ENCODE measurements at places on chromosomes 6 and 20.

DNA sequence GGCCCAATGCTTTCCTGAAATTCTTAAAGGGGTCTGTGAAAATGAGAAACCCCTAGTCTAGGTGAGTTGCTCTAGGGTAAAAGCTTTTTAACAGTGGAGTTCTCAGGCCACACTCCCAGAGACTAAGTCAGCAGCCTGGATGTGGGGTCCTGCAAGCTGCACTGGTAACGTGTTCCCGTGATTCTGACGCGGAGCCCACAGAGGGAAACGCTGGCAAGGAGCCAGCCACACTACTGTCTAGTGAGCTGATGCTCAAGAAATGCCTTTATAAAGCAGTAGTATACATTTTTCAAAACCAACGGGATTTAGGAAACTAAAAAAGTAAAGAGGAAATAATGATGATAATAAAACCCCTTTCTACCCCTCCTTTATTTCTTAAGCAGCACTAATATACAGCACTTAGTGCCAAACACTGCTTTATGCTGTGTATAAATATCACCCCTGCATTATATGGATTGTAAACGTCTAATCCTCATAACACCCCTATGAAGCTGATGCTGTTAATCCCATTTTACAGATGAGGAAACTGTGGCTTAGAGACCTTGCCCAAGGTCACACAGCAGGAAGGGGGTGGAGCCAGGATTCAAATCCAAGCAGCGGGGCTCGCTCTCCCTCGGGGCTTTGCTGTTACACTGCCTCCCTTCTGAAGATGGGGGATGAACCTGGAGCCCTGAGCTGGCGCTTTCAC is 25.0 kb downstream of the KCNK15 start:
- no peak for DNase-seq

DNA sequence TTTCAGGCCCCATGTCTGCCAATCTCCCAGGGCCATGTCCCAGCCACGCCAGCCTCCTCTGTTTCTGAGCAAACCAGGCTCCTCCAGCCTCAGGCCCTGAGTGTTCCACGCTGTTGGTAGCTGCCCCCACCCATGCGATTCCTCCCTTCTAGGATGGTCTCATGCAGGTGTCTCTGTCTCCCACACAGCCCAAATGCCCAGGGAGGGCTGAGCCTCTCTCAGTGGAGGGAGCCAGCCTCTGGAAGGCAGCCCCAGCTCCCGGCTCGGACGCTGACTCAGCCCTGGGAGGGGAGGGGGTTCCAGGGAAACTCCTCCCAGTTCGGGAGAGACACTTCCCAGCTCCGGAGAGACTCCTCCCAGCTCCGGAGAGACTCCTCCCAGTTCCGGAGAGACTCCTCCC is 122.9 kb upstream of the AFDN start:
- DNase-seq: no peak

- no peak for DNase-seq
These were observed 5.7 kb downstream of the KCNK5 start for GRCh38 chr6:39223555-39223954.

DNA sequence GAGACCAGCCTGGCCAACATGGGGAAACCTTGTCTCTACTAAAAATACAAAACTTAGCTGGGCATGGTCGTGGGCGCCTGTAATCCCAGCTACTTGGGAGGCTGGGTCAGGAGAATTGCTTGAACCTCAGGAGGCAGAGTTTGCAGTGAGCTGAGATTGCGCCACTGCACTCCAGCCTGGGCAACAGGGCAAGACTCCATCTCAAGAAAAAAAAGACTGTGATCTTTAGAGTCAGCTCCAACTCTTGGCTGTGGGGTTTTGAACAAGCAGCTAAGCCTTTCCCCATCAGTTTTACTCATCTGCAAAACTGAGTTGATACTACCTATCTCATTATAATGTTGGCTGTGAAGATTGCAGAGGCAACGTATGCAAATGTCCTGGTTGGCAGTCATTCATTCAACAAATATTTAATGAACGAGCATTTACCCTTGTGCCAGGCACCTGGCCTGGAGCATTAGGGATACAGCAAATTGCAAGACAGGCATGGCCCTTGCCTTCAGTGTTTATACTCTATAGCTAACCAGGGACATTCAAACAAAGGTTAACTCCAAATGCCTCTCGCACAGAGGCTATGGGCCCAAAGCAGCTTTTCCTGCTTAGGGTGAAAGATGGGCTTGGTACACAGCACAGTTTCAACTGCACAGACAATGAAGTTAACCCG is 37.8 kb downstream of the ILRUN start:
- DNase-seq: no peak

GRCh38 chr6:47439348-47439668 is 38.3 kb upstream of the CD2AP start:
- DNase-seq: no peak

GRCh38 chr6:42306439-42307140 is 88.9 kb upstream of the MRPS10 start:
- DNase-seq: no peak

GRCh38 chr6:111841822-111842221 is 31.4 kb downstream of the FYN start:
- DNase-seq: peak; percentile 34

DNA sequence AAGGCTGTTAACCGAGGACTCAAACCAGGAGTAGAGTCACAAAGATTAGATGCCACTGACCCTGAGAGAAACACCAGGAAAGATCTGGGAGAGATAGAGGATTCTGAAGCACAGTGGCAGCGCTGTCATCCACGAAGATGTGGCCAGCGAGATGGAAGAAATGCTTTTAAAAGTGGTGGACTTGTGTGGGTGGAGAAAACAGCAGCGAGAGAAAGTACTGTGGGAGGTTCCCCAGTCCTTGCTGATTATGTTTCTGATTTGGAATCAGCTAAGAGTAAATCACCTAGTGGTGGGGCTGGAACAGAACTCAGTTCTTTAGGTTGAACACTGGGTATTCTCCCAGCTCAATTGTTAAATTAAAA is 435 bp upstream of the ZNF322 start:
- peak; percentile 25 for DNase-seq

DNA sequence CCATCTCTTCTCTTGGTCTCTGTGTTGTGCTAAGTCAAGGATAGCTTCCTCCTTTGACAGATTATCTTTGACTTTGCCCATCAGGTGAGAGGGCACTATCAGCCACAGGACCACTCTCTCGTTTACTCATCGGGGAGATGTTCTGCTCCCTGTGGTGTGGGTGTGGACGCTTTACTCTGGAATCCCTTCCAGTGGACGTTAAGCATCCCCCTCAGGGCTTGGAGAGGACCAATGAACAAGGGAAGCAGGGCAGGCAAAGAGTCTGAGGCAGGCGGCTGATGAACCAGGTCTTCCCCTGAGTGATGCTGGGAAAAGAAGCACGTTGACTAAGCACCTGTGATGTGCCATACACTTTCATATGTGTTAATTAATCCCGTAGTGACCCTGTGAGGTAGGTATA is 21.0 kb upstream of the RNF24 start:
- DNase-seq: no peak

DNA sequence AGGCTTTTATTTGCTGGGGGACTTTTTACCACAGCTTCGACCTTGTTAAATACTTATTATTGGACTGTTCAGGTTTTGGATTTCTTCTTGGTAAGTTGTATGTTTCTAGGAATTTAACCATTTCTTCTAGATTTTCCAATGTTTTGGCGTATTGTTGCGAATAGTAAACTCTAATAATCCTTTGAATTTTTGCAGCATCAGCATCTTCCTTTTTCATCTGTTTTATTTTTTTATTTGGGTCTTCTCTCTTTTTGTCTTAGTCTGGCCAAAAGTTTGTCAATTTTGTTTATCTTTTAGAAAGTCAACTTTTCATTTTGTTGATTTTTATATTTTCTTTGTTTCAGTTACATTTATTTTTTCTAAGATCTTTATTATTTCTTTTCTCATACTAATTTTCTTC is 1272.0 kb downstream of the HACE1 start:
- no peak for DNase-seq

- no peak for DNase-seq
These were observed 305.2 kb downstream of the ESR1 start for GRCh38 chr6:152112491-152113261.

- DNase-seq: no peak
These were observed 71.3 kb upstream of the EYA4 start for GRCh38 chr6:133169901-133170300.

DNA sequence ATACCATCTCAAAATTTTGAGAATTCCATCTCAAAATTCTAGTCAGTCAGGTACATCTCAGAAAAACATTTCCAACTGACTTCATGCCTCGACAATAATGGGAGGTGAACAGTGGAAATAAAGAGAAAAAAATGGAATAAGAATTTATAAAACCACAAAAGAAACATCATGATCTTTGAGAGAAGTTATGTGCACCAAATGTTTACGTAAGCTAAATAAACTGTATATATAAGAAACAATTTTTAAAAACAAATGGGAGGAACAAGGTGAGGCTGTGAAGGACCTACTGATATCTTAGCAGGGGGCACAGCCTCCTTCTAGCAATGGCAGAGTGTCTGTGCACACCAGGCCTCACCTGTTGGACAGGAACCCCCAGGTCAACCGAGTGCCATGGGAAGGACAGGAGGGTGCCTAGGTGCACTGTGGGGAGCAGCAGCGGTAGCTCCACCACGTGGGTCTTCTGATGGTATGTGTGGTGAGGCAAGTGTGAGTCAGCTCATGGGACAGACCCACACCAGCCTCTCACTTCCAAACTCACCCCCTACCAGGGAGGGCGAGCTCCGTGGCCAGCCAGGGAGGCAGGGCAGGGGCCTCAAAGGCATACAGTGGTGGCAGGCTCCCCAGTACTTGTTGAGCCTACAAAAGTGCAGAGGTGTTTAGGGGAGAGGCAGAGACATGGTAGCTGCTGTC is 23.2 kb downstream of the DIDO1 start:
- DNase-seq: peak; percentile 41

GRCh38 chr6:16056263-16056870 is 72.5 kb upstream of the MYLIP start:
- no peak for DNase-seq

- peak; percentile 5 for DNase-seq
These were observed 10.7 kb downstream of the ZNF165 start for GRCh38 chr6:28090917-28091586.

DNA sequence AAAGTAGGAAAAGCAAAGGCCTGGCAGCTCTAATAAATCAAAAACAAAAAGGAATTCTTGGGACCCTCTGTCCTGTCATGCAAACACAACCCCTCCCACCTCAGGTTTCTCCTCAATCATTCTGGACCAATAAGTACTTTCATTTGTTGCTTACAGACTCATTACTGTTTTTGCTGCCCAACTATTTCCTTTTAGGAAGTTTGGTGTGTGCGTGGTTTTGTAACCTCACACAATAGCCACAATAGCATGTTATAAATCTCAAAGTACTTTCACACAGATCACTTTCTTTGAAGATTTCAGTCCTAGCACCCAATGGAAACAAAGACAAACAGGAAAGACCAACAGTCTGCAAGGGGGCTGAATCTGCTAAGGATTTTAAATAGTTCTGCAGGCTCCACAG is 4.5 kb downstream of the MRPL14 start:
- peak; percentile 44 for DNase-seq

DNA sequence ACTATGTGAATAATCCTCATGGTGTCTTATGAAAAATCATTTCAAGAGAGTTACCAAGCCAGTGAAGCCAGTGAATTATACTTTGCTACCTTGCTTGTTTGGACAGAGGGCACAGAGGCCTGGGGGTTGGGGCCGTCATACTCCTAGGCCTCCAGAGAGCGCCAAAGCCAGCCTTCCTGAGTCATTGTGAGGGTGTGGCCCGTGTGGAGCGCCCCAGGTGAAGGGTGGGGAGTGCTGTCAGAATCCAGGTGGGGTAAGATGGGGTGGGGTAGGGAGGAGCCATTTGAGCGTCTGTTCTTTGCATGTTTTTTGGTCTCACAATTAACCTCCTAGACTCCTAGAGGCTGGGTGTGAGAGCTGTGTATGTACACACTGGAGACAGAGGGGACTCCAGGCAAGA is 71.1 kb downstream of the PERP start:
- no peak for DNase-seq

DNA sequence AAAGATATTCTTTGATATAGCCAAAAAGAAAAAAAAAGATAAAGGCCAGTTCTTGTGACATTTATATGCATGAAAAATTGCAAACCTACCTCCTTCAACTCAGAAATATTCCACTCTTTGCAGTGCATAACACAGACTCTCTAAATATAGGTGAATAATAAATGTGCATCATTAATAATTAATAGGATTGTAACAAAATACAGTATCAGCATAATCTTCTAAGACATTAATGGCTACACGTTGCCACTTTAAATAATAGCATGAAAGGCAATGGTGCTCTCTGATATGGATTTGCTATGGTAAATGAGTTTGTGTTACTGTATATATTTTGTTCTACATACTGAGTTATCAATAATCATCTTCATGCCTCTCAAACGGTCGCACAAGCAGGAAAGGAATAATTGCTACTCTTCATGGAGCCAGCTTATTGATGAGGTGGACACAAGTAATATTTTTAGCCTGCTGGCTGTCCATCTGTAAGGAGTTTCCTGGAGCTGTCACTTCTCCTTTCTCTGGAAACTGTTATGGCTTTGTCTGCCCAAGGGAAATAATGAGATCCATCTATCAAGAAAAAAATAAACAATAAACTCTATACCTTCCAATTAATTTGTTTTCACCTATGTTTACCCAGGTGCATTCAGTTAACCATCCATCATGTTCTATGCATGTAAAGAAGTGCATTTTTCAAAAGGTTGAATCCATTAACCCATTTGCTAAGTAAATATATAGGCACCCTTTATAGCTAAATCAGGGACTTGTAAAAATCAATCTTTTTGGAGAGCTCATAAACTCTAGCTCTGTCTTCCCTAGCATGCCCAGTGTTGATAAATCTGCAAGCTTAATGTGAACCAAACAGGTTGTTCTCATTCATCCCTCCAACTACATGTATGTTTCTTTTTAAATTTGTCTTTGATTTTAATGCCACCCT is 253.0 kb downstream of the NKAIN2 start:
- no peak for DNase-seq

GRCh38 chr20:1357921-1358671 is 29.2 kb upstream of the SDCBP2 start:
- DNase-seq: peak; percentile 49

DNA sequence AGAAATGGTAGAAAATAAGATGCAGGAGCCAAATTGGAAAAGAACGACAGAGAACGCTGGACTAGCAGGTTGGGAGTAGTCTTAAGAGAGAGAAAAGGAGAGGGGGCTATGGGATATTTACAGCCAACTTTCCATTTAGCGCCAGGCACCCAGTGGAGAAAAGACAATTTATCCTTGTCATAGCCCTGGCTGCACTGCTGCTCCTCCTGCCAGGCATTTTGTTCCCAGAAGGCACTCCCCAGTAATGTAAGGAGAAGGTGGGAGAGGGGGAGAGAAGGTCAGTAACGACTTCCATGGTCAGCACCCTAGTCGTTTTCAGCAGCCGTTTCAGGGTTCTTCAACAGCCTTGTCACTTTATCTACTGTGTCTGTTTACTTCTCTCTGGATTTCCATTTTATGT is 159.0 kb downstream of the TRMT11 start:
- DNase-seq: no peak

GRCh38 chr6:10407674-10408054 is 7.2 kb downstream of the TFAP2A start:
- no peak for DNase-seq

Data from fibroblast of mammary gland (primary cell).